Cerebellum (tissue), 4 donors: ENCODE measurements at places on chromosomes 1 and 21.

- DNase-seq: no peak
Observed at GRCh38 chr1:117181630-117182041, 29.1 kb downstream of the VTCN1 start.

GRCh38 chr1:5798151-5798730, 194.0 kb downstream of the NPHP4 start:
- DNase-seq: no peak

GRCh38 chr1:234965111-234965510, 163.5 kb downstream of the TOMM20 start:
- no peak for DNase-seq

GRCh38 chr1:15260418-15261154, 13.6 kb downstream of the FHAD1 start:
- no peak for DNase-seq

GRCh38 chr21:33022828-33023573, 2.7 kb upstream of the OLIG2 start:
- no peak for DNase-seq

GRCh38 chr1:96144636-96145035, 576.9 kb upstream of the PTBP2 start:
- DNase-seq: no peak

DNA sequence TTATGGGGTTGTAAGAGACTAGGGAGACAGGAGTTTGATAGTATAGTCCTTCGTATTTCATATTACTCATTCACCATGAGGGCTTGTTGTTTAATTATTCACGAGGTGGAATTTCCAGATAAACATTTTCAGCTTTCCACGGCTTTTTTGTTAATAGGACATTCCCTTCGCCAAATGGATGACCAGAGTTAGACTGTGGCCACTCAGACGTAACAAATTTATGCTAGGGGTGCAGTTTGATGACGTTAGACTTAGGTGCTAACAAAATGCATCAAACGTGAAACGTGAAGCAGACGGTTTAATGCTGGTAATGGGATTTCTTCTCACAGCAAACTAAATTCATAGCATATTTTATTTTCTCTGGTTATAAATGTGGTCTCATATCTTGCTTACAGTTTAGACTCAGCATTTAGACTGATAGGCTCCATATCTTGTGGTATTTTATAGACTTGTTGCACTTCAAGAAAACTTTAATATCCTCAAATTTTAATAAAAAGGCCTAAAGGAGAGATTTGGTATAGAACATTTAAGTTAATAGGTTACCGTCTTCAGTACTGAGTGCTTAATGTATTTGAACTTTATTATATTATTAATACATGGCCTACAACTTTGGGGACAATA, 2.3 kb downstream of the DHX9 start:
- no peak for DNase-seq

DNA sequence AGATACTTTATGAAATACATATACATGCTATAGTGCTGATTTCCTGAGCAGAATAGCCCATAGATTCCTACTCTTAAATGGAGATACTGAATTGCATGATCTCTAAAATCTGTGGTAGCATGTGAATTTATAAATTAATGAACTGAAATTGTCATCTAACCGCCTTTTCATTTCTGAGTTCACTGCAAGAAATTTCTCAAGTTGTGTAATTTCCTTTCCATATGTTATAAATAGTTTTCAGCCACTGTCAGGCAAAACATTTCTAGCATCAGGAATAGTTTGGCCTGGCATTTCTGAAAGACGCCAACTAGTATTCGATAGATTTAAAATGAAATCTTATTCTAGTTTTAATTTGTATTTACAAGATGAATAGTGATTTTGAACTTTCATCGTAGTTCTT, 310.1 kb downstream of the USH2A start:
- DNase-seq: no peak

DNA sequence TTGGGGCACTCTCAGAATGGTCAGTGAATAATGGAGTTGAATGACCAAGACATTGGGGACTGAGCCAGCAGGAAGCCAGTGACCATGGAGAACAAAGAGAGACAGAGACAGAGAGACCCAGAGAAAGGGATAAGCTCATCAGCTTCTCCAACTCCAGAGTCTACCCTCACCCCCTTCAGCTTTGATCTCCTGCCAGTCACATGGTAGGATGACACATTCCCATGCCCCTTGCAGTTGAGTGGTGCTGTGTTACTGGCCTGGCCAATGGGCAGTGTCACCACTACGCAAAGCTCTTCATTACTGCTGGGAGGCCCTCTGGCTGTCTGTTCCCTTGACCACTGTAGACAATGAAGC, 643.5 kb downstream of the AJAP1 start:
- no peak for DNase-seq

GRCh38 chr21:21101911-21102310, 103.7 kb downstream of the NCAM2 start:
- no peak for DNase-seq

- DNase-seq: no peak
Observed at GRCh38 chr1:181174861-181175260, 86.4 kb downstream of the IER5 start.

DNA sequence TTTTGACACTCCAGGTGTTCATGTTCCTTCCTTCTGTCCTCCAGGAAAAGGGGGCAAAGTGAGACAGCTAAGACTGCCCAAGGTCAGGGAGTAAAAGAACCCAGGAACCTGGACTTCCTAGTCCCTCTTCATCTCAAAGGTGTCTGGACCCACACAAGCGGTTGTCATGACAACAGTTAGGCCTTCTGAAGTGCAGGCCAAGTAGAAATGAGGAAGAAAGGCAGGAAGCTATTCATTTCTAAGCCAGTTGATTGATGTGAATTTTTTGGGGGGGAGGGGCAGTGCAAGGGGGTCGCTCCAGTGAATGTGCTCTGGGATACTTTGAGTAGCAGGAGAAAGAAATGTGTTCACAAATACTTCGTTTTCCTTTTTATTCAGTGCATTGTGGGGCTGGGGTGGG, 114.3 kb downstream of the NAV1 start:
- DNase-seq: no peak

- no peak for DNase-seq
Observed at GRCh38 chr1:221097479-221098281, 218.4 kb downstream of the HLX start.

- no peak for DNase-seq
Observed at GRCh38 chr1:52531249-52531872, 21.5 kb downstream of the TUT4 start.

DNA sequence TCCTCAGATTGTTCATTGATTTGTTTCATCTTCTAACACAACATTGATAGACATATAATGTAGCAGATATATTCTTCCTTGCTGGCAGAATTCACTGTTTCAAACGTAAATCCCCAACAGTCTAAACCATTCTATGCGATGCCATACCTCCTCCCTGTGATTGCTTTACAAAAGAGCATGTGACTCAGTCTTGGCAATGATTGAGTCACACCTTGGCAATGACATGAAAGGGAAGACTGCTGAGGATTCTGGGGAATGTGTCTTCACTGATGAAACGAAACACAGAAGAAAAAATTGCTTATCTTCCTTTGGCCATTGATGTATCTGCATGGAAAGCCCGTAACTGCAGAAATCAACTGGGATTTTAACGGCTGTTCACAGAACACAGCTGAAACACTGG, 409.6 kb upstream of the ZRANB2 start:
- no peak for DNase-seq

DNA sequence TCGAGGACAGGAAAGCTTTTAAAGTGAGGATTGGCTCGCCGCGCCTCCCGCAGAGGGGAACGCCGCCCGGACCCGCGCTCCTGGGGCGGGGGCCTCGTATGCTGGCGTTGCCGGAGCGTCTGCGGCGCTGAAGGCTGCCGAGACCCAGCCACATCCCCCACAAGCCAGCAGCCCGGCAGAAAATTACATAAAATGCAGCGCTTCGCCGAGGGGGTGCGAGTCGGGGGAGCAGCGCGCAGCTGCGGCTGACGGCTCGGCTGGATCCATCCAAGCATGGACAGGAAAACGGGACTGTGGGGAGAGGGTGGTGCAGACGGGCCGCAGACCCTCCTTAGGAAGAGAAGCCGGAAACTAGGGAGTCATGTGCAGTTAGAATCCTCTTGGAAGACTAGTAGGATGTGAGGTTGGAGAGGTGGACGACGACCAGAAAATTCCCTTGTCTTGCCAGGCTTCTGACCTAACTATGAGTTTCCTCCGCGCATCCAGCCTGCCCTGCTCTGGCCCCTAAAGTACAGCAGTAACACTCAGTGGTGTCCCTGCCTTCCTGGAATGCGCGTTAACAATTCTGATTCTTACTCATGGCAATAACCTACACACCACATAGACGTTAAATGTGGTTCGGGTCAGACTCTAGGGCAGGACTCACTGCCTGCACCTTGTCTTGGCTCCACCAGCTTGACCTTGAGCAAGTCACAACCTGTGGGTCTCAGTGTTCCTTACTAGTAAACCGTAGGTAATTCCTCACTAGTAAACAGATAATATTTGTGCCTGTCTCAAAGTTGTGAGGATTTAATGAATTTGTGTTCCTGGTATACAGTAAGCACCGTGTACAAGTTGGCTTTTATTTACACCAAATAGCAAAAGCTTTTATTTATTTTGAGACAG, 953 bp upstream of the BRWD1 start:
- peak; percentile 47 for DNase-seq

- DNase-seq: no peak
Observed at GRCh38 chr1:183882335-183883167, 77.6 kb downstream of the RGL1 start.

GRCh38 chr1:93443454-93443853, 4.5 kb upstream of the FNBP1L start:
- DNase-seq: no peak

GRCh38 chr1:175733722-175734121, 9.7 kb downstream of the TNR start:
- no peak for DNase-seq

DNA sequence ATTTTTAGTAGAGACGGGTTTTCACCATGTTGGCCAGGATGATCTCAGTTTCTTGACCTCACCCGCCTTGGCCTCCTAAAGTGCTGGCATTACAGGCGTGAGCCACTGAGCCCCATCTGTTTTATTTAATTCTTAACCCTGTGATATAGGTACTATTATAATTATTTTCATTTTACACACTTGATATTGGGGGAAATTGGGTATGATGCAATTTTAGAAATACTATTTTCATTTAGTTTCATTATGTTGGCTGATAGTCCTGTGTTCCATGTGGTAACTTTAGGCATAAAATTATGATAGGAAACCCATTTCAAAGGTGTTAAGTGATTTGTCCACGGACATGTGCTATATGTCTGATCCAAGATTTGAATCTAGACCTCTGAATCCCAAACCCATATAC, 61.1 kb downstream of the SPEN start:
- DNase-seq: no peak

- no peak for DNase-seq
Observed at GRCh38 chr1:2046174-2046917, 3.9 kb upstream of the PRKCZ start.

GRCh38 chr21:33843216-33843615, 72.4 kb downstream of the ATP5PO start:
- DNase-seq: no peak

DNA sequence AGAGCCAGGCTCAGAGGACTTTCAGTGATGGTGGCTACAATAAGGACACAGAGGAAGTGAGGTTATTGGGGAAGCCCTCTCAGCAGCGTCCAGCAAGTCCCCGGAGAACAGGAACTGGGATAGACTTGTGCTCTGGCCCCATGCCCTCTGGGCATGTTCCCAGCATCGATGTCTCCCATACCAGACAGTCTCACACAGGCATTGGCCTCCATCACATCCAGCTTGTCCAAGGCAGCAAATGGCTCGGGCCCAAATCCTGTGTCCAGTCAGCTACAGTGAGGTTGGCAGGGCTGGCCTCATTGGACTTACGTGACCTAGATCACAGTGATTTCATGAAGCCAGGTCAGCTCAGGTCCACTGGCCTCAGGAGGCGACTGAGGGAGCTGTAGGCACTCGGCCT, 19.6 kb upstream of the TMEM54 start:
- DNase-seq: peak; percentile 89

GRCh38 chr1:231420299-231420958, 1.7 kb downstream of the EGLN1 start:
- no peak for DNase-seq

GRCh38 chr1:59034925-59035324, 251.1 kb upstream of the JUN start:
- DNase-seq: no peak

DNA sequence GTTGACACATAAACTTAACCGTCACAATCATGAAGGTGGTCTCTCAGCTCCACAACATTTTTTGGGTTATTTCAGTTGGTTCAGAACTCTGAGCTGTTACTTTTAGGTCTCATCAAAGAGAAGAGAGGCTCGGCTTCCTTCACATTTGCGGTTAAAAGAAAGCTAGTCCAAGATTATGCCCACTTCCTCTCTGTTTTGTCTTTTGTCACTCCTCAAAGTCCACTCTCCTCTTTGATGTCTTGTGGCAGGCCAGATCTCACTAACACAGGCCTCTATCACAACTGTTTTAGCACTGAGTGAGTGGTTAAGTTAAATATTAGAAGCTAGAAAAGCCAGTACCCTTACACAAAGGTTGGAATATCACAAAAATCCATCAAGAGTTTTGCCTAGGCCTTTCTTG, 195.7 kb downstream of the FCRL5 start:
- no peak for DNase-seq

- DNase-seq: no peak
Observed at GRCh38 chr1:101697072-101697471, 299.7 kb downstream of the OLFM3 start.

GRCh38 chr1:82628887-82629286, 828.2 kb downstream of the ADGRL2 start:
- no peak for DNase-seq

DNA sequence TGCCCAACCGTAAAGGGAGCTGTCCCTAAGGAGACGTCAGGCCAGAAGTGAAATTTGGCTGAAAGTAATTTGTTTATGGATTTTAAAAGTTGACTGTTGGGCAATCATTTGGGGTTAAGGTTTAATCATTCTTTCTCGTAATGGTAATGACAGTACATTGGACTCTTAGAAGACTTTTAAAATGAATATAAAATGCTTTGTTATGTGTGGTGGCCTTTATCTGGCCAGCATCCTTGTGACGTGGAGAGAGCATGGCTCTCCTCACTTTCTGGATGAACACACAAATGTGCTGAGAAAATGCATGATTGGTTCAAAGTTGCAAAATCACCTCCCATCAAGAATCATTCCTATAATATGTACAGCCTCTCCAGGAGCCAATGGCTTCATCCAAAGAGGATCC, 160.2 kb downstream of the DHRS3 start:
- no peak for DNase-seq

DNA sequence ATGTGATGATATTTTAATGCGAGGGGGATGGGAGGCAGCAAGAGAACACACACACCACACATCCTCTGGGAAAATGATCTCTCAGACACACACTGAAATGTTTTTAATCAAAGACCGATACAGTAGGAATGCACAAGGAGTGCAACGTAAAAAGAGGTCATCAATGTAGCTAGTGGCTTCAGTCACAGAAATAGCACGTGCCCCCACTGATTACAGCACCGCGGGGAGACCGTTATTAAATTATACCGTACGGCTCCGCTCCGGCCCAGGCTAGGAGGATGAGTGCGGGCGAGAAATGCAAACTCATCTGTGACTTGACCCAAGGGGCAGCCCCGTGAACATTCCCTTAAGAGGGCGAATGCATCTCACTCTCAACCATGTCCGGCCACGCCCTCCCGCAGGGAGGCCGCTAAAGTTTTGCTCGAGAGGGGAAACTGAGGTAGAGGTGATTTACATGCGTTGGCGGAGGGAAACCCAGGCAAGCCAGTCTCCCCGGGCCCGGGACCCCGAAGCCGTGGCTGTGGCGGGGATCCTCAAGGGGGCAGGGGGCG, 552 bp downstream of the UBR4 start:
- DNase-seq: peak; percentile 20
